ENCODE measurements at places on chromosomes 11 and 22. TPM values are rescaled to one million over a fixed set of nuclear protein-coding genes. Genes with fewer than 3 reads are reported as not detected.

LAYN gene
- 2.2 TPM for total RNA-seq

SLC35E4 gene
- 3.3 TPM for total RNA-seq

DNA sequence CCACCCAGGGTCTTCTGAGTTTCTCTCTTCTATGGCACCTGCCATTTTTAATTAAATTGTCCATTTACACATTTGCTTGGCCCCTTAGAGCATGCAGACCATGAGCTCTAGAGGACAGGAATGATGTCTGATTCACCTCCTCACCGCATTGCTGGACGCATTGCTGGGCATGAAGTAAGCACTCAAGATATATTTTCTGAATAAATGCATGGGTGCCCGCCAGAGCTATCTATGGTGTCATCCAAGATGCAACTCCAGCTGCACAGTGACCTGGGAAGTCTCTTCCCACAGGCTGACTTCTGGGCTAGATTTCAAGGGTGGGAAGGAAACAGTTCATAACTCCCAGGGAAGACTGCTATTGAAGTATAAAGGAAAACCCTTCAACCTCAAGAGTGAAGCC, 66.6 kb upstream of the ASPHD2 start:
- DNase-seq: no peak

DNA sequence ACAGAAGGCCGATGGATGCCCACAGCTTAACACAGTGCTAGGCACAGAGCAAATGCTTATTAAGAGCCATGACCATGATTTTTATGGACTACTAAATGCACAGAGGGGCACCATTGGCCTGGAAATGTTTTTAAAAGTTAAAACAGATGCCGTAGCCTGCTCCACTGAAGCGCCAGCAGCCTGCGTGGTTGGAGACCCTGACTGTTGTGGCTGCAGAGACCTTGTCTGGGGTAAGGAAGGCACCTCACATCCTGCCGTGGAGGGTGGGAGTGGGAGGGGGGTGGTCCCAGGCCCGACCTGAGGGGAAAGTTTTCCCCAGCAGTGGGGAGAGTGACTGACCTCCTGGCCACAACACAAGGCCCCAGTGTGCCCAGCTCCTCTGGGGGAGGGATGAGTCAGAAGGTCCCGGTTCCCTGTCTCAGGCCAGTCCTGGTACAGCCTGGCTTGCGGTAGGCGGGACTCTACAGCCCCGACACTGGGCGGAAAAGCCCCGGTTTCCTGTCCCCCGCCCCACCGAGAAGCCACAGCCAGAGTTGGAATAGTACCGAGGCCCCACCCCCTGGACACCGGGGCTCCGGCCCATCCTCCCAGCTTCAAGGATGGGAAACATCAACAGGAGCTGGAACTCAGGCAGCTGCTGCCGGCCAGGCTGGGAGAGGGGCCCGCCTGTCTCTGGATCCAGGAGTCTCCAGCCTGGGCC, 7.0 kb downstream of the CHST1 start:
- peak; percentile 86 for DNase-seq

- DNase-seq: no peak
These were observed 121.7 kb downstream of the PARVA start for GRCh38 chr11:12499071-12499470.

GRCh38 chr22:22593964-22594656, 35.0 kb upstream of the PRAME start:
- DNase-seq: no peak

GRCh38 chr11:94665116-94665659, 98.0 kb downstream of the PIWIL4 start:
- no peak for DNase-seq

GRCh38 chr22:49152127-49152938, 675.3 kb downstream of the BRD1 start:
- DNase-seq: no peak
